ENCODE measurements at places on chromosomes 3 and 15.
A peak's percentile ranks its signal among the peaks of the same experiment; 100 is the strongest.

DNA sequence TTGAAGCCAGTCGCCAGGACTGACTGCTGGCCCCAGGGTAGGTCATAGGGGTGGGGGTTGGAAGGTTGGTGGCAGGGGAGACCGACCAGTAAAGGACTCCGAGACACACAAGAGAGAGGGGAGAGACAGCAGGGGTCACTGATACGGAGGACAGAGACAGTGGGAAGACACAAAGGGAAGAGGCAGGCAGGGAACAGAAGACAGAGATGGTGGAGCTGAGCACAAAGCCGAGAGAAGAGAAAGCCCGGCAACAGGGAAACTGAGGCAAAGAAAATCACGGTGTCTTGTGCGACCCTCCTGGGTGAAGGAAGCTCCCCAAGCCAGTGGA, 510 bp downstream of the RASL12 start:
- DNase-seq, result no peak

GRCh38 chr15:76206325-76206976, 104.8 kb downstream of the ETFA start:
- peak; percentile 51 for DNase-seq

DNA sequence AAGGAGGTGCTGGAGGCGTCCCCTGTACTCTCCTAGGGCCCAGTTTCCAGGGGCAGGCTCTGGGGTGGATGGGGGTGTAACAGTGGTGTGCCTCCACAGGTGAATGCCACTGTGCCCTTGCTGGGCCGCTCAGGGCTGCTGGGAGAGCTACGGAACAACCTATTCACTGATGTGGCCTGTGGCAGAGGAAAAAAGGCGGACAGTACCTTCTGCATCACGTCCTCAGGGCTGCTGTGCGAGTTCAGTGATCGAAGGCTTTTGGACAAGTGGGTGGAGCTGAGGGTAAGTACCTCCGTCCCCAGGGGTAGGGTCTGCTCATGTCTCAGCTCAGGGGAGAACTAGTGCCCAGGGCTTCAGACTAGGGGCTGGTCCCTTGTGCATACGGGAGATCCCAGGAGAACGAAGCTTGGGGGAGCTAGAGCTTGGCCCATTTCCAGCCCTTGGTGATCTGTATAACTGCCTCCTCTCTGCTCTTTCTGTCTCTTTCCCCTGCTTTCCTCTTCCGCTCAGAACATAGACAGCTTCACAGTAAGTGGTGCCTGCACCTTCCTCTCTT, 15.0 kb upstream of the JMJD7 start:
- no peak for DNase-seq

DNA sequence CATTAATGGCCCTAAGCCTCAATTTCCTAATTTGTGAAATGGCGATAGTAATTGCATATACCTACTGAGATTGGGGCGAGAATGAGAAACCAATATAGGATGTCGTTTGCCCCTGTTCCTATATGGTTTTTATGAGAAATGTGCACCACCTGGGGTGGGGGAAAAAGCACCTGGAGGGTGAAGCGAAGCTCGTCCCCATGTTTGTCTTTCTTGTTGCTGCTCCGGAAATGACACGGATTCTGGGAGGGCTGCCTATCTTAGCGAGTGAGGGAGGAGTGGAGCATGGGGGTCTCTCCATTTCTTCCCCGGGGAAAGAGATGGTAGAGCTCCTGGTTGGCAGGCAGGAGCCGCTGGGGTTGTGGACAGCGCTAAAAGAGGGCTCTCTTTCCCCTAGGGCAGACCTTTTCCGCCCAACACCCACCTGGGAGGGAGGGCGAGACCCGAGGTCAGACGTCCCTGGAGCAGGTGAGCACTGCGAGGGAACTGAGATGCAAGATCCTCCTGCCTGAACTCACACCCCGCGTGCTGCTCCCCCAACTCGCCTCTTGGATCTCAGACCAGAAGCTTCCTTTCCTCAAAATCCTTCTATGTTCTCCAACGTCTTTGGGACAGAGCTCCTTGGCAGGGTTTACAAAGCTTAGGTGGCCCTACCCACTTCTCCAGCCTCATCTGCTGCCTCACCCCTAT, 5.6 kb upstream of the BAHD1 start:
- DNase-seq, result no peak

DNA sequence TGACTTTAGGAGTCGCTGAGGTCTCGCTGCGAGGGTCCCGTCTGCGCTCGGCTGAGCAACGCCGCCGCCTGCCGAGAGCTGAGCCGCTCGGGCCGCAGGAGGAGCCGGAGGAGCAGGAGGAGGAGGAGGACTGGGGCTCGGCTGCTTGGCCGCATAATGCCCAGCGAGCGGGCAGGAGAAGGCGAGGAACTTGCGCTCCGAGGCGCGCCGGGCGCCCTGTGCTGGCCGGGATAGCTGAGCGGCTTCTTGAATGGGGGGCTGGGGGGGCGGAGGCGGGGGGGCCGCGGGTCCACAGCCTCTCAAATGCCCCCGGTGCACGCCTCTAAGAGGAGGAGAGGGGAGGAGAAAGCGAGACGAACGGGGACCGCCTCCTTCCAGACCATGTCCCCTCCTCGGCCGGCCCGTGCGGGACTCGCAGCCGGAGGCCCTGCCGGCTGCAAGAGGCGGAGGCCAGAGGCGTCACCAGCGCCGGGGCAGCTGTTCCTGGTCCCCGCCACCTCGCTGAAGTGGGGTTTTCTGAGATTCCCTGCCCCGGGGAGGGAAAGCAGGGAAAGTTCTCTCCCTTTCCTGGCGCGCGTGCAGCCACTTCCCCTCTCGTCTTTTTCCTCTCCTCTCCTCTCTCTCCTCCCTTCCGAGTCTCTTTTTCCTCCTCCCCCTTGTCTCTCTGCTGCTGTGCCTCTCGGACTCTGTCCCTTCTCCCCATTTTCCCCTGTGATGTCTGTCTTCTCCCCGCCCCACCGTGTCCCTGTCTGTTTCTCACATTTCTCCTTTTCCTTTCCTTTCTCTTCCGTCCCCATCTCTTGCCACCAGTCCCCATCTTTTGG, at the start of gene ADAMTS9:
Gene ADAMTS9 (minus strand): TSS at position 220 of the 824 bp plus-strand sequence. CDS start 343 bp downstream, outside the sequence.
- peak; percentile 56 for DNase-seq

DNA sequence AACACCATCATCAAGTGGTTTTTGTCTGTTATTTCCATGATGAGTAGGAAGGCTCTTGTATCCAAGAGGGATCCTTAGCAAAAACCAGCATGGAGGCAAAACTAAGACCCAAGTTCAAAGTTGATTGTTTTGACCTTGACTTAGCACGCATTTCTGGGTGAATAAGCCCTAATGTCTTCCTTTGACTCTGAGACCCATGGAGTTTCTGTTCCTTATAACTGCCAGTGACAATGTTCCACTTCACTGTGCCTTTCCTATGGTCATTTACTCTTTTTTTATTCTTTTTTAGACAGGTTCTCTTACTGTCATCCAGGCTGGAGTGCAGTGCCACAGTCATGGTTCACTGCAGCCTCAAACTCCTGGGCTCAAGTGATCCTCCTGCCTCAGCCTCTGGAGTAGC, 118.2 kb upstream of the MRPL3 start:
- DNase-seq, result no peak

- no peak for DNase-seq
Measured at GRCh38 chr3:15065550-15066007, 464 bp upstream of the MRPS25 start.

DNA sequence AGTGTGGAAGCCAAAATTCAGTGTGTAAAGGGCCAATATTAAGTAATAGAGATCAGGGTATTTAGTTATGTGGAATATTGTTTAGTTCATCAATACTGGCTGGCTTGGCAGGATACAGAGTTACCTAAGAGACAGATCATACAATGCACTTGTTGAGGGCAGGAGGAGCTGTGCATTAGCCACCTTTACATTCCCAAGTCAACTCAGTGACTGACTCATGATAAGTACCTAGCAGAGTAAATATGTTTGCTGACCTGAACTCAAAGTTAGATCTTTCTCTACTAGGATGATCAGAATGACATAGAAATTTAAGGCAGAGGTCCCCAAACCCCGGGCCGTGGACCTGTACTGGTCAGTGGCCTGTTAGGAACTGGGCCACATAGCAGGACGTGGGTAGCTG, 3.5 kb upstream of the ABHD17C start:
- DNase-seq, result no peak

- DNase-seq, result no peak
Measured at GRCh38 chr3:184937611-184938010, 125.6 kb downstream of the VPS8 start.

GRCh38 chr3:72660270-72661114, 187.8 kb downstream of the SHQ1 start:
- no peak for DNase-seq

- DNase-seq, result no peak
Measured at GRCh38 chr3:184305577-184305976, 6.5 kb downstream of the PSMD2 start.

GRCh38 chr3:185880600-185880999, 55.8 kb upstream of the IGF2BP2 start:
- no peak for DNase-seq

- no peak for DNase-seq
Measured at GRCh38 chr15:55902981-55903380, 90.4 kb downstream of the NEDD4 start.

- no peak for DNase-seq
Measured at GRCh38 chr3:73866846-73867245, 242.1 kb upstream of the PDZRN3 start.

GRCh38 chr15:84666373-84666772, 8.4 kb upstream of the NMB start:
- DNase-seq, result no peak

- DNase-seq, result no peak
Measured at GRCh38 chr3:45608885-45609284, 14.3 kb downstream of the LIMD1 start.

DNA sequence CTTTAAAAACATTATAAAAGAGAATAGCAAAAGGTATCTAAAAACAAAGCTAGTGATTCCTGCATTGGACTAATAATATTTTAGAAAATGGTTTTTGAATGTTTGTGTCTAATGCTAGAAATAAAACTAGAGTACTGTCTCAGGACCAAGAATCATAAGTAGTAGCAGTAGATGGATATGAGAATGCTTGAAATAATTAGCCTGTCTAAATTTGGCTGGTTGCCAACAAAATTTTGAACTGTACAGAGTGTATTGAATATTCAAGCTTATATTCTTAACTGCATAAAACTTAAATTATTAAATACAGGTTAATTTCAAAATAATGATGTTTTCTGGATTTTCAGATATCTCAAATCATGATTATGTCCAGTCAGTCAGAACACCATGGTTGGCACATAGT, 14.0 kb downstream of the ABHD5 start:
- DNase-seq, result no peak

GRCh38 chr15:57319919-57320560, 56.3 kb upstream of the CGNL1 start:
- DNase-seq, result no peak

- no peak for DNase-seq
Measured at GRCh38 chr3:159881828-159882309, 106.8 kb upstream of the IL12A start.

GRCh38 chr15:62945760-62946159, 96.8 kb upstream of the TPM1 start:
- DNase-seq, result no peak

GRCh38 chr3:15161133-15161532, 44.9 kb upstream of the CAPN7 start:
- no peak for DNase-seq

DNA sequence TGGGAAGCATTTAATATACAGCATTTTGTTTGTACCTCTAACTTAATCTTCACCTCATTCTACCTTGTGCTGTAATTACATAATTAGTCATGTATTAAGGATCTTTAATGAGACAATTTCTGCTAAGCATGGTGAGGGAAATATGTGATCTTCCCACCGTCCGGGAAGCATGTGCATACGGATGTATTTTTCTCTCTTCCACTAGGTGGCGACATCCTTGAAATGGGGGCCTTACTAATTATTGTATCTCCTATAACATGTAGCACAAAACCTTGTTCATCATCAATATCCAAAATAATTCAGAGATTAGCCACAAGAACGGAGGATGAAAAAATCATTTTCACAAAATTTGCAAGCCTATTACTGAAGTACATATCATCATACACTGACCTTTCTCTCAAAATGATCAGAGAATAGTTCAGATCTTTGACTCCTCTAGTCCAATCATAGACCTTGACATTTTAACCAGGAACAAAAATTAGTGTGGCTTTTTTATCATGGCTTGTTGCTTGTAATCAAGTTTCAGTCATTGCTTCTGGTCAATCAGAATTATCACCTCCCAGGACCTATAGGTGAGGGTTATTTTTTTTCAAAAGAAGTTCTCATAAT, 148.9 kb upstream of the GBE1 start:
- peak; percentile 27 for DNase-seq

DNA sequence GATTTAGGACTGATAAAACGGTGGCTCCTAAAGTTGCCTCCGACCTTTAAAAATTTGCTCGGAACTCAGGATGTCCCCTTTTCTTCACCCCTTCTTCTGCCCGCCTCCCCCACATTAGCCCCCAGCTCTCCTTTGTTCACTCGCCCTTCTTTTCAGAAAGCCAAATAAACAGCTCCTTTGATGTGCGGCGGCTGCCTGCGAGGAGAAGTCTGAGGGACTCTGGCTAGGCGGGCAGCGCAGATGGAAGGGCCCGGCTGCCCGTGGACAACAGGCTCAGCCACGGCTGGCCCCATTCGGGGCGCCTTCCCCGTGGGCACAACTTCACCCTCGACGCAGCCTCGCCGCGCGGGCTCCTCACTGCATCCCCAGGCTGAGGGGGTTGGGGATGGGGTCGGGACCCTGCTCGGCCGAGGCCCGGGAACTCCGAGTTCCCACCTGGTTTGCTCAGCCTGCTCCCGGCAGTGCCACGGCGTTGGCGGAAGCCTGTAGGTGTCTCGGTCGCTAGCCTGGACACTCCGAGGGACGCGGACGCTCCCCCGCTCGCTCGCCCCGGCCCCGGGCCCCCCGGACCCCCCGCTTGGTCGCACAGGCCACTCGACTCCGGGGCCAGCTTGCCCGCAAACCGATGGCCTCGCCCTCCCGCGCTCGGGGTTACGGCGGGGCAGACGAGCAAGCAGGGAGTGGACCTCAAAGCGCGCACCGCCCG, 897 bp upstream of the TLE3 start:
- no peak for DNase-seq

DNA sequence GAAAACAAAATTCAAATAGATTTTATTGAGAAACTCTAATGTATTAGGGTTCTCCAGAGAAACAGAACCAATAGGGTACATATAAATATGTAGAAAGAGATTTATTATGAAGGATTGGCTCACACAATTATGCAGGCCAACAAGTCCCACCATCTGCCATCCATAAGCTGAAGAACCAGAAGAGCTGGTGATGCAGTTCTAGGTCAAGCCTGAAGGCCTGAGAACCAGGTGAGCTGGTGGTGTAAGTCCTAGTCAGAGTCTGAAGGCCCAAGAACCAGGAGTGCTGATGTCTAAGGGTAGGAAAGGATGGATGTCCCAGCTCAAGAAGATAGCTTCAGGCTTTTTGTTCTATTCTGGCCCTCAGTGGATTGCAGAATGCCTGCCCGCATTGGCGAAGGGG, 2.6 kb upstream of the NFKBIZ start:
- DNase-seq, result no peak

All from iPS-NIHi11 (cell line).